ENCODE measurements at places on chromosomes 13 and 19.
A peak's percentile ranks its signal among the peaks of the same experiment; 100 is the strongest.

GRCh38 chr19:29587059-29587458, 19.0 kb upstream of the POP4 start:
- no peak for DNase-seq

DNA sequence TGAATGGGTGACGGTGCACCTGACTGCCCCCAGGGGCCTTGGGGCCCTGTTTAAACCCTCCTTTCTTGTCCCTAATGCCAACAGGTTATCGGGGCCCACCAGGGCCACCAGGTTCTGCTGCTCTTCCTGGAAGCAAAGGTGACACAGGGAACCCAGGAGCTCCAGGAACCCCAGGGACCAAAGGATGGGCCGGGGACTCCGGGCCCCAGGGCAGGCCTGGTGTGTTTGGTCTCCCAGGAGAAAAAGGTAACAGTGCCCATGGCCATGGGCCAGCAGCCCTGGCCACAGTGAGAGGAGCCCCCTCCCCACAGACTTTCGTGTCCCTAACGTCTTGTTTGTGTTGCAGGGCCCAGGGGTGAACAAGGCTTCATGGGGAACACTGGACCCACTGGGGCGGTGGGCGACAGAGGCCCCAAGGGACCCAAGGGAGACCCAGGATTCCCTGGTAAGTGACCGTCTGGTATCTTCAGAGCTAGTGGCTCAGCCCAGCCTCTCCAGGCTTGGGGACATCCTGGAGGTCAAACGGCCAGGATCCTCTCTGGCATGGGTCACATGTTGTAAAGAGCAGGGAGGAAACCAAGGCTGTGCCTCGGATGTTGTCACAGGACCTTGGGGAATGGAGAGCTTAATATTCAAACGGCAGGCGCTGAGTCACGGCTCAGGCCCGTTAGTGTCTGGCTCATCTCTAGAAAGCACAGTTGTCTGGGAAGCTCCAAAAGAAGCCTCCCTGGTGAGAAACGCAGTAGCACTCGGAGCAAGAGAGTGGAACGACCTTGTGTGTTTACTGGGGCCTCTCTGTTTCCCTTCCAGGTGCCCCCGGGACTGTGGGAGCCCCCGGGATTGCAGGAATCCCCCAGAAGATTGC, 58.3 kb downstream of the RAB20 start:
- DNase-seq = no peak

DNA sequence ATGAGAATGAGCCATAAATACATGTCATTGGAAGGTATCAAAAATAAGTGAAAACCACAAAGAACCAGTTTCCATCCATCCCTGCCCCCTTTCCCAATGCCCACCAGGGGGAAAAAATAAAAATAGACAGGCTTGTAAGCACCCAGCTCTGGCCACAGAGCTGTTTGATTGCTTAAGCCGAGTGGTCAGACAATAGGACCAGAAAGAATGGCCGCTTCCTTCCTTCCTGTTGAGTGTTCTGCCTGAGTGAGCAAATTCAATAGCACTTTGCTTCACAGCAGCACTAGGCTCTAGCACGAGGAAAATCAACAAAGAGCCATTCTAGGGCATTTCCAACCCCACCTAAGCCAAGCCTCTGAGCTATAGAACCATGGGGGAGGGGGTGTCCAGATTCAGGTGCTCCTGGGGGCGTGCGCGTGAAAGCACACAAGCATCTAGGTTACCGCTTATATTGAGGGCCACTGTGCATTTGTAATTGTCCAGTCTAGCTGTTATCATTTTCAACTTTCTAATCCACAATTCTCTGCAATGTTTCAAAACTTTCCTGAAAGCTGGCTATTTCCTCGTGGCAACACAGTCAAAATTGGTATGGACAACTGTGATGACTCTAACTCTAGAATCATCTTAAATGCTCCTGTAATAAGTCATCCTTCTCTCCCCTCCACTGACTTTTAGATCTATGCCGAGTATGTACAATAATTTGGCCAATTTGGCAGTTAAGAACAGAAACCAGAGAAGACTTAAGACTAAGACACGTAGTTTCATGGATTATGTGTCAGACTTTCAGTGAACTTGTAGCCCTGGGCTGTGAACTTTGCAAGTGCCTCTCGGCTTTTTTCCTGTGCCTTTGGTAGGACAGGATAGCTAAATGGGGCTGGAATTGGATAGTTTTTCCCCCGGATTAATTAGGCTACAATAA, 64.3 kb downstream of the SPRY2 start:
- no peak for DNase-seq

DNA sequence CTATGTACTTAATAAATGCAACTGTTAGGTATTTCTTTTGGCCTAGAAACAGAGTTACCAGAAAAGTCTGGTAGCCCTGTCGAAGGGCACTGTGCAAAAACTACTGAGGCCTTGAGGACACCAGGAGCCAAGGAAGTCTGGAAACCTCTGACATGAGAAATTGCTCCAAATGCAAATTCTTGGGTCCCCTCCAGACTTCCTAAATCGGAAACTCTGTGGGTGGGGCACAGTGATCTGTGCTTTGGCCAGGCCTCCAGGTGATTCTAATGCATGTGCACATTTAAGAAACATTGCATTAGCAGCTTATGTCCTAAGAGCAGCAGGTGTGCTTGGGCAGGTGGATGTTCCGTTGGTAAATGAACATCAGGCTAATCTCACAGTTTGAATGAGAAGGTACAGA, 50.0 kb downstream of the STARD13 start:
- no peak for DNase-seq

- no peak for DNase-seq
Measured at GRCh38 chr13:33649212-33649878, 168.6 kb upstream of the RFC3 start.

- DNase-seq = peak; percentile 69
Measured at GRCh38 chr19:4380254-4380727, 20.1 kb downstream of the SH3GL1 start.

- no peak for DNase-seq
Measured at GRCh38 chr13:35469806-35470525, 6.5 kb downstream of the MAB21L1 start.

- no peak for DNase-seq
Measured at GRCh38 chr19:788983-789700, 8.1 kb upstream of the PTBP1 start.

DNA sequence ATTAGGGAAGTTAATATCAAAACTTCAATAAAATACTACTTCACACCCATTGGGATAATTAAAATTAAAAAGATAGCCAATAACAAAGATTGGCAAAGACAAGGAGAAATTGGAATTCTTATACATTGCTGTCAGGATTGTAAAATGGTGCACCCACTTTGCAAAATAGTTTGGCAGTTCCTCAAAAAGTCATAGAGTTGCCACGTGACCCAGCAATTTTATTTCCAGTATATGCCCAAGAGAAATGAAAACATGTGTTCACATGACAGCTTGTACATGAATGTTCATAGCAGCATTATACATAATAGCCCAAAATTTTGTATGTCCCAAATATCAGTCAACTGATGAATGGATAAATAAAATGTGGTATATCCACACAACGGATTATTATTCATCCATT, 3.3 kb downstream of the MBD3L1 start:
- no peak for DNase-seq

DNA sequence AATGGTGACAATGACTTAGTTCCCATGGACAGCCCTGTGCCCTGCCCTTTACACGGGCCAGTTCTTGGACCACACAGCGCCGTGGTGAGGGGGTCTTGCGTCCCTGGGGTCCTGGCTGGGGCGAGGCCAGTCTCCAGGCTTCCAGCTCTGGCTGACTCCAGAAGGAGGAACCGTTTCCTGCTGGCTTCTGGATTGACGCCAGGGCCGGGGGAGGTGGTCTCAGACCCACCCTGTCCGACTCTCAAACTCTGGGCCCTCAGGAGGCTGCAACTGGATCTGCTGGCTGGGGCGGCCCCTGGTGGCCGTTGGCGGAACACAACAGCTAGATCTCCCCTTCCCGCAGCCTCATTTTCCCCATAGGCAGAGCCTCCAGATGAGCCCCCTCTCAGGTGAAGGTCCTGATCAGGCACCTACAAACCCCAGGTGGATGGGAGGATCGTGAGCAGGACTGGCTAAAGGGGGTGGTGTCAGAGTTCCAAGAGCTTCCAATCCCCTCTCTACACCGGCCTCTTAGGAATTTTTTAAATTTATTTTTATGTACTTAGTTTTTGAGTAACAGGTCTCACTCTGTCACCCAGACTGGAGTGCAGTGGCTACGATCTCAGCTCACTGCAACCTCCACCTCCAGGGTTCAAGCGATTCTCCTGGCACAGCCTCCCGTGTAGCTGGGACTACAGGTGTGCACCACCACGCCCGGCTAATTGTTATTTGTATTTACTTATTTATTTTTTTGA, 8.0 kb downstream of the CCDC194 start:
- DNase-seq = peak; percentile 49

GRCh38 chr13:22092791-22093560, 422.1 kb downstream of the FGF9 start:
- no peak for DNase-seq

GRCh38 chr13:110291286-110291685, 15.7 kb downstream of the COL4A1 start:
- DNase-seq = no peak

DNA sequence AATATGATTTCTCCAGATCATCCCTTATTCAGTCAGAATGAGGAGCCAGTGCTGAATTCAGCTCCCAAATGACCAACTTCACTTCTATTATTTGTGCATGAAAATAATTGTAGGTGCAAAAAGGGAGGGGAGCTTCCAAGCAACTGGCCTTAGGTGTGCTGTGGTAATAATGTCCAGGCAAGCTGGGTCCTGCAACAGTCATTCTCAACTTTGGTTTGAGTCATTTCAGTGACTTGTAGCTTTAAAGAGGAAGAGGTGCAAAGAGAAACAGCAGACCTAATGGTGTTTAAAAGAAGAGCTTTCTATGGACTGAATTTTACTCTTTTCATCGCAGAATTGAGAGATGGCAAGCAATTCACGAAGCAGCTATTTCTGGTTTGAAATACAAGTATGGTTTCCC, 29.2 kb upstream of the FGF9 start:
- DNase-seq = no peak

DNA sequence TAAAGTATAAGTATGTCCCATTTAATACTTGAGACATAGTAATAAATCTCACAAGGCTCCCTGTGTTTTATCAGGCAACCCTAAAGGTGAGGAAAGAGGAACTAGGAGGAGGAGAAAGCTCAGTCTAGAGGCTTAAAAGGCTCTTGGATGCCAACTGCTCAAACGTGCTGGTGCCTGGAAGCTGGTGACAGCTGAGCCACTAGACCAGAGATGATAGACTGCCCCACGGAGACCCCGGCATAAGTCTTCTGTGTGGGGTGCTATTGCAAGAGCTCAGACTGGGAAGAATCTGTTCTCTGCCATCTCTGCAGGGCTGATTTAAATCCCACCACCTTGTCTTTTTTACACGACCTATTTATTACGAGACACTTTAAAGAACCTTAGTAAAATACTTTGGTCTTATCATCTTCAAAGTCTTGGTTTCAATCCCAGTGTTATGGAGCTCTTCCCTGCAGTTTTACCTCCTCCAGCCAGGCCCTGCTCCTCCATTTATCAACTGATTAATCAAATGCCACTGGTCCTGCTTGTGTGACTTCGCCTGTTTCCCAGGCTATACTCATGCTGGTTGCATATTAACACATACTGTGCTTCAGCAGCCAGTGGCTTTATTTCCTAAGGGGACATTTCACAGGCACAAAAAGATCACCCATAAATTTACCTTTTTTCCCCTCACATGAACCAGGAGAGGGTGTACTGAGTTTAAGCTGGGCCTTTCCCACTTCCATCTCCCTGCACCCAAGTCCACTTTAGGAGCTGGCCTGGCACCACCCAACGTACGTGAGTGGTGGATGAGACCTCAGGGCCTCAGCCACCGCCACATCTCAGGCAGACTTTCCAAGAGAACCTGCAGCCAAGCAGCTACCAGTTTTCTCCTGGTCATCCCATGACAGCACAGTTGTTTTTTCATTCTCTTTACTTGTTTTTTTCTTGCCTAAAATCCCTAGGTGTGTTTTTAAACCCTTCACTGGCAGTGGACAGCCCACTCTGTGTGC, 7.8 kb upstream of the ATP12A start:
- DNase-seq = no peak

DNA sequence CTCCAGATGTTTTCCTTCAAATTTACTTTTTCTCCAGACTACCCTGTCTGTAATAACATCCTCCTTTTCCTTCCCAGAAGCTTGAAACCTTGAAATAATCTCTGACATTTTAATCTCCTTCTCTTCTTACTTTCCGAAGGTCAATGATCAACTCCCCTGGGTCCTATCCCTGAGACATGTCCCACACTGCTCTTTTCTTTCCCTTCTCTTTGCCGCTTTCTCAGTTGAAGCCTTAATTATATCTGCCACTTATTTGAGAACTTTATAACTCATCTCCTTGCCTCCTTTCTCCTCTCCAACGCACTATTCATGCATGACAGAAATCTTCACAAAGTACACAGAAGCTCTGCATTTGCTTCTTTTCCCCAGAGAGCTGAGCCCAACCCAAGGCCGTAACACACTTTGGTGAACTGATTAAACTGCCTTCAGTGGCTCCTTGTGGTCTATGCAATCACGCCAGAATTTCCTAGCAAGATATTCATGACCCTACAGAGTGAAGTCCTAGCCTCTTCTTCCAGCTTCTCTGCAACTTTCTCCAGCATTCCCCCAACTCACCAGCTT, 9.2 kb upstream of the WASF3 start:
- no peak for DNase-seq

- no peak for DNase-seq
Measured at GRCh38 chr13:89082623-89083022, 1411.5 kb downstream of the SLITRK5 start.

DNA sequence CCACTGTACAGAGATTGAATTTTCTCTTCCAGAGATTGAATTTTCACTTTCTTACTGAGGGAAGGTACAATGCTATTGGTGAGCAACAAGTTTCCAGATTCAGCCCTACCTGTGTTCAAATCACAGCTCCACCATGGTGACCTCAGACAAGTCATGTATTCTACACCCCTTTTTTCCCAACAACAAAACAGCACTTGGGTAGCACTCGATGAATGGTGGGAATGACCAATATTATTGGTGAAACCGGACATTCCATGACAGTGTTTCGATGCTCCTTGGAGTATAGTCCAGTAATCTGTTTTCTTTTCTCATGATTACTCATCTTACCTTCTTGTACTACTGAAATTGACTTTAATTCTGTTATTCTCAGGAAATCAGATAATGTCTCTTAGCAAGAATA, 266.2 kb upstream of the SOX21 start:
- no peak for DNase-seq

- DNase-seq = peak; percentile 47
Measured at GRCh38 chr13:99605420-99606323, 104.4 kb downstream of the TM9SF2 start.

Measured in naive thymus-derived CD4-positive, alpha-beta T cell (primary cell).